ENCODE measurements at places on chromosomes 5 and 9.

DNA sequence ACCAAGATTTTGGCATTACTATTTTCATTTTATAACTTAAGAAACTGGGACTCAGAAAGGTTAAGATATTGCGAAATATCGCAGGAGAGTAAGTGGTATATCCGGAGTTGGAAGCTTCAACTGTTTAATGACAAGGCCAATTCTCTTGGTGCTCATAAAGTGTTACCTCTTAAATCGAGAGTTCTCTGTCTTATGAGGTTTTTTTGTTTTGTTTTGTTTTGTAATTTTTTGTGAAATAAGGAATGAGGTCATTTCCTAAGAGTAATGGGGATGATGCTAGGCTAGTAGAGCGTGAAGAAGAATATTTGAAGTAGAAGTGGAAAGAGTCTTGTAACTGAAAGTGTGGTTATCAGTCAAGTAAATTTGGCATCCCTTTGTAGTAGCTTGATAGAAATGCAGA is 183.2 kb upstream of the DAB2 start:
- no peak for DNase-seq

- no peak for DNase-seq
Measured at GRCh38 chr9:81841333-81841732, 86.9 kb upstream of the SPATA31D4 start.

DNA sequence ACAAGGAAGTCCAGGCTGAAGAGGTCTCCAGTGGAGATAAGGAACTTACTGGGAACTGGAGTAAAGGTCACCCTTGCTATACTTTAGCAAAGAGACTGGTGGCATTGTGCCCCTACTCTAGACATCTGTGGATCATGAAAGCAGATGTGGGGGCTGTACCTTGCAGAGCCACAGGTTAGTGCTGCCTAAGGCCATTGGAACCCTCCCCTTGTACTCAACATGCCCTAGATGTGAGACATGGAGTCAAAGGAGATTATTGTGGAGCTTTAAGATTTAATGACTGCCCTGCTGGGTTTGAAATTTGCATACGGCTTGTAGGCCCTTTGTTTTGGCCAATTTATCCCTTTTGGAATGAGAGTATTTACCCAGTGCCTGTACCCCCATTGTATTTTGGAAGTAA is 397.3 kb upstream of the GRIN3A start:
- DNase-seq: no peak

DNA sequence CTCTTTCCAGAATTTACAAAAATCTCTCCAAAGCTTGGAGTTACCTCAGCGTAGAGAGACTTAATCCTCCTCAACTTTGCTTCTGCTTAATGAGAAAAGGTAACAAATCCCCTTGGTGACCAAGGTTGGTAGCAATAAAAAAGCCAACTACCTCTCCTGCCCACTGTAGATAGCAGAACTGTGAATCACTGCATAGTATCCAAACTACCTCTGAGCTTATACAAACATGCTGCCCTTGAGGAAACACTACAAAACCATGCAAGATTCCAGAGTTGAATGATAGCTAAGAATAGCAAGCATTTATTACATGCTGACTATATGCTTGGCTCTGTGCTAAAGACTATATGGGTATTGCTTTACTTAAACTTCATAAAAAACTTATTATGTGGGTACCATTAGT is 2.8 kb upstream of the ADAMTS12 start:
- no peak for DNase-seq

GRCh38 chr5:99815-100214 is 7.8 kb downstream of the PLEKHG4B start:
- no peak for DNase-seq

GRCh38 chr5:81486711-81487110 is 92.8 kb upstream of the ACOT12 start:
- no peak for DNase-seq

Measured in SK-N-MC (cell line).